NCI-H82 (cell line): ENCODE measurements at places on chromosomes 6 and 20.
A peak's percentile ranks its signal among the peaks of the same experiment; 100 is the strongest.

- DNase-seq, result peak; percentile 84
Measured at GRCh38 chr6:157488716-157489118, 107.7 kb downstream of the ZDHHC14 start.

DNA sequence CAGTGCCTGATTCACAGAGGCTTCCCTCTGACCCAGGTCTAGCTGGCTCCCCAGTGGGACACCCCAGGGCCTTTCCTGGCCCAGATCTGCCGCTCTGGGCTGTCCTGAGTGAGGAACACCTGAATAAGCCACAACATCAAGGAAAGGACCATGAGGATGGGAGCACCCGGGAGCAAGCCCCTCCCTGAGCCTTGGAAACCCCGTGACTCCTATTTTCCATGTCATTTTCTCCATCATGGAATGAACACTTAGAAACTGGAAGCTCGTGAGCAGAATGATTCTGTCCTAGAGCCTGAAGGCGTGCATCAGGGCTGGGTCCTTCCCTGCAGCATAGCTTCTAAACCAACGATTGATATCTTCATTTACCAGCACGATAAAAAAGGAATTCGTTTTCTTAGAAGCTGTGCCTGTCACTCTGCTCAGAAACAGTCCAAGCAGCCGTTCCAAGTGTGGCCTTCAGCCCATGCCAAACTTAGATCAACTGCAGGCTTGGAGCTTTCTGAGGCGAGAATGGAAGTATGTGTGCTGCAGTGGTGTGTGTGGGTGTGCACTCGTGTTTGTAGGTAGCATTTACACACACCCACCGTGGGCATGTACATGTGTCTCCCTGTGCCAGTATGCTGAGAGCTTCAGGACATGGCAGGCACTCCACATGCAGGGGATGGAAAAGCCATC lies 83.2 kb upstream of the FOXC1 start:
- no peak for DNase-seq

GRCh38 chr6:140490081-140490480 lies 1115.6 kb upstream of the CITED2 start:
- no peak for DNase-seq

GRCh38 chr6:113347436-113347835 lies 509.7 kb upstream of the MARCKS start:
- DNase-seq, result no peak

DNA sequence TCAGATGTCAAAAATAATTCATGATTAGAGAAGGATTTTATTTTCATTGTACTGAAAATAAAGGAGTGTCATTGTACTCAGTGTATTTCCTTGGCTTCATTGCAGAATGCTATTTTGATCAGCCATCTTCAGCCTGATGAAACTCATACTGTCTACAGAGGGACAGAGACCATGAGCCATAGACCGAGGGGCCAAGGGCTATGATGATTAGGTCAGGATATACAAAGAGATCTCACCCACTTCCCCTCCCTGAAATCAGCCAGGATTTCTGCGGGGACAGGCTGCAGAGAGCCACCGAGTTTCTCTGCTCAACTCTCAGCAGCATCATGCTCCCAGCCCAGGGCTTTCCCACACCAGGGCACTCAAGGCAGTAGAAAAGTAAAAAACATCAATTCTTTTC lies 47.0 kb downstream of the ALDH8A1 start:
- DNase-seq, result no peak

- no peak for DNase-seq
Measured at GRCh38 chr6:96330884-96331283, 190.7 kb upstream of the UFL1 start.
